NCI-H1436 treated with DMSO at 0.1 percent for 48 hours (cell line): ENCODE measurements at places on chromosomes 7 and 10.

GRCh38 chr10:116574797-116575196 lies 16.0 kb upstream of the PNLIPRP1 start:
- no peak for DNase-seq

GRCh38 chr7:129540340-129540739 lies 38.0 kb downstream of the SMKR1 start:
- DNase-seq, result no peak

- DNase-seq, result peak; percentile 55
Observed at GRCh38 chr7:123580406-123581161, 21.0 kb upstream of the ASB15 start.

DNA sequence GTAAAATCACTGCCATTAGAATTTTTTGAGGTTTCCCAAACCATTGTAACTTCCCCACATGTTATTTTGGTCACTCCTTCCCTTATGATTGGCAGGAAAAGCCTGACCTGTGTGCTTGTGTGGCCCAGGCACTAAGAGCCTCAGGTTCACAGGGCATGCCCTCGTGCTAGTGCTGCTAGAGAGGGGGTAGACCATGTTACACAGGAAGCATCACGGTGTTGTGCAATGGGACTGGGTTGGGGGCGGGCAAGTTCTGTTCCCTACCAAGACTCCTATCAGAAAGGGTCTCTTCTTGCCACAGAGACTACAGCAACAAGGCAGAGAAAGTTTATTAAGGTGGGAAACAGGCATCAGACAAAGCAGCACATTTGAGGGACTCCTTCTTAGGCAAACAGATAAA lies 32.2 kb downstream of the LSM5 start:
- no peak for DNase-seq

- no peak for DNase-seq
Observed at GRCh38 chr10:70594161-70594560, 8.4 kb downstream of the PRF1 start.

DNA sequence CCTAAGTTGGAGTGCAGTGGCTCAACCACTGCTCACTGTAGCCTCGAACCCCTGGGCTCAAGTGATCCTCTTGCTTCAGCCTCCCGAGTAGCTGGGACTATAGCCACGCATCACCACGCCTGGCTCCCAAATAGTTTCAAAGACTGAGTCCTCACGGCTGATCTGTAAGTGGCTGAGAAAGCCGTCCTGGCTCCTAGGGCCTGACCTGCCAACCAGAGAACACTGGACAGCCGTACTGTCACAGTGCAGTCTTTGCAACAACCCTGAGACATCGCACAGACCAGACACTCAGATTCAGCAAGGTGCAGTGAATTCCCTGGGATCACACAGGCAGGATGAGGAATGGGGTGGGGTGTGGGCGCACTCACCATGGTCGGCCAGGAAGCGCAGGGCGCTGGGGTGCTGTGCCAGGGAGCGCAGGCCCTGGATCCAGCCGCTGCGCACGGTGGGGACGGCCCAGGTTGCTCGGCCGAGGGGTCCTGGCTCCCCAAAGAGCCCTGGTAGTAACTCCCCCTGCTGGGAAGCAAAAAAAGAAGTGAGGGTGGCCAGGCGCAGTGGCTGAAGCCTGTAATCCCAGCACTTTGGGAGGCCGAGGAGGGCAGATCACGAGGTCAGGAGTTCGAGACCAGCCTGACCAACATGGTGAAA lies 10.7 kb downstream of the BRAT1 start:
- no peak for DNase-seq

DNA sequence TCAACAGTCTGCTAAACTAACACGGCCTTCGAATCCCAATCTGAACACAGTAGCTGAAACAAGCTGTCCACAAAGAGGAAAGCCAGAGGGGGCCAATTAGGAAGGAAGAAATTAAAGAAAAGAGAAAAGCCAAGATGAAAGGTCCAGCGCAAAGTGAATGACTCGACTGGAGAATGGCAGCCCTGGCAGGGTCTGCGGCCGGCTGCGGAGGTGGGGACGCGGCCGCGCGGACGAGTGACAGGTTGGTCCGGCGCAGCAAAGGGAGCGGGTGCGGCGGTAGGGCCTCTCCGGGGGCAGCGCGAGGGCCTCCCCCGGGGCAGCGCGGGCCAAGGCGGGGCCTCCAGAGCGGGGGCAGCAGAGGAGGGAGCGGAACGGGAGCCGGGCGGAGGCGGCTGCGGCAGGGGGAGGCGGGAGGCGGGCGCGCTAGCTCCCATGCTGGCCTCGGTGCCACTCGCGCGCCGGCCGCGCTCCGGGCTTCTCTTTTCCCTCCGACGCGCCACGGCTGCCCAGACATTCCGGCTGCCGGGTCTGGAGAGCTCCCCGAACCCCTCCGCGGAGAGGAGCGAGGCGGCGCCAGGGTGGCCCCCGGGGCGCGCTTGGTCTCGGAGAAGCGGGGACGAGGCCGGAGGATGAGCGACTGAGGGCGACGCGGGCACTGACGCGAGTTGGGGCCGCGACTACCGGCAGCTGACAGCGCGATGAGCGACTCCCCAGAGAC lies at the start of gene VWC2:
Gene VWC2 (plus strand): TSS at position 421 of the 718 bp plus-strand sequence. CDS start 1,798 bp downstream, outside the sequence.
- no peak for DNase-seq

- no peak for DNase-seq
Observed at GRCh38 chr10:6128591-6129251, 39.9 kb downstream of the RBM17 start.
